ENCODE measurements at places on chromosomes 11 and 22.

GRCh38 chr22:28948424-28948823 is 65.1 kb downstream of the ZNRF3 start:
- DNase-seq = no peak

DNA sequence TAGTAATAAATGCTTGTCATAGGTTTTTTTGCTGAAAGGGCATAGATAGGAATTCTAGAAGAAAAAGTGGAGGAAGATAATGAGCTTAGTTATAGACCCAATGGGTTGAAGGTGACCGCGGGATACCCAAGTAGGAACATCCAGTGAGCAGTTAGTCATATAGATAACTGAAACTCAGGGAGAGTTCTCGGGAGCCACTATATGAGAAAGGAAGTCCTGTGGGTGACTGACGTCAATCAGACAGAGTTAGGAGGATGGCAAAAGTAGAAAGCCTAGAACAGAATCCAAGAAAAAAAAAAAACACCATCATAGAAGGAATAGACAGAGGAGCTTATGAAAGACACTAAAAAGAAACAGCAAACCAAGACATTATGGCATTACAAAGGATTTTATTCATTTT is 1.6 kb upstream of the CNGA4 start:
- no peak for DNase-seq

DNA sequence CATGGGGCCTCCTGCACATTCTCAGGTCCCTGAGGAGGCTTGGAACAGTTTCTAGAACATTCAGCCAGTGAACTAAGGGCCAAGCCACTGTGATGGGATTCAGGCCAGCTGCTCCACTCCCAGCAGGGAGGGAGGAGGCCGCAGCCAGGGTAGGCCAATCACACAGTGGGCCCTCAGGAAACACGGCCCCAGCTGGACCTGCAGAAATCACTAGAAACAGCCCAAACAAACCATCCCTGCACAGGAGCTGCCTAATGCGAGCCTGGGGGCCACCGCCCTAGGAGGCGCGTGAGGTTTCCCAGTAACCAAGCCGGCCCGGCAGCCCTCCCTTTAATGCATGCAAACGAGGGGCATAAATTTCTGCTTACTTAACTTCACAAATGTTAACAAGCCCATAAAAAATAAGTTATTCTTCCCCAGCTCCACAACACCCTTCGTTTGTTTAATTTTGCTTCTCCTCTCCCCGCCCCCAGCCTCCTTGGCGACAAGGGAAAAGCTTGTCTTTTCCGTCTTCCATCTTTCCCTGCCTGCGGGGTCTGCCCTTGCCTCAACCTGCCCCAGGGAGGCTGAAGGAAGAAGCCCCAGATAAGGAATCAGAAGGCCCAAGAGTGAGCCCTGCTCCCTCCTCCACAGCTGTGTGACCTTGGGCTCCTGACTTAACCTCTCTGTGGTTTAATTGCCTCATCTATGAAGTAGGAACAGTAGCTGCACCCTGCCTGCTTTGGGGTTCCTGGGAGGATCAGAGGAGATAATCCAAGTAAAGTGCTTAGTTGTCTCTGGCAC is 25.7 kb downstream of the ELFN2 start:
- peak; percentile 83 for DNase-seq

DNA sequence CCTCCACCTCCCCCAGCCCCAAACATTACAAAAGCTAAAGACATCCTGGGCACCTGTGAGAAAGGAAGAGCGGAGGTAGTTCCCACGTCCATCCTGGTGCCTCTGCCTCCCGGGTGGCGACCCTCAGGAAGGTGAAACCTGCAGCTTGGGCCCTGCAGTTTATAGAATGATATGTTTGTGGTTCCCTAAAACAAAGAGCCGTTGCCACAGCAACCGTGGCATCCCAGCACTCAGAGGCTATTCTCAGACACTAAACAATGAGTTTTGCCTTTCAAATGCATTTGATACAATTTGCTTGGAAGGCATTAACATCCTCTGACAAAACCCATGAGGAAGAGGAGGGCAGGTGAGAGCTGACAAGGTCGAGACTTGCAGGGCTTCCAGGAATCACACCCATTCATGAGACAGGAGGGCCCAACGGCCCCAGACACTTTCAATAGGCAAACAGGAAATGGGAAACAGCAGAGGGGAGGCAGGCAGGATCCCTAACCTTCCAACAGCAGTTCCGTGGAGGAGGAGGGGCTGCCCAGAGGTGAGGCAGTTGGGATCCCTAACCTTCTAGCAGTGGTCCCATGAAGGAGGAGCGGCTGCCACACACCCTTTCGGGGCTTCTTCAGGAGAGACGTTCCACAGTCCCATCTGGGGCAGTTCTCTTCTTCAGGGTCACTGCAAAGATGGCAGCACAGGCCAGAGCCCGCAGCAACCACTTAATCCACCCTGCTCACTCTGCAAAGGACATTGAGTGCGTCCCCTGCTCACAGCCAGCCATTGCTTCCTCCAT is 379.2 kb downstream of the SHANK2 start:
- no peak for DNase-seq

DNA sequence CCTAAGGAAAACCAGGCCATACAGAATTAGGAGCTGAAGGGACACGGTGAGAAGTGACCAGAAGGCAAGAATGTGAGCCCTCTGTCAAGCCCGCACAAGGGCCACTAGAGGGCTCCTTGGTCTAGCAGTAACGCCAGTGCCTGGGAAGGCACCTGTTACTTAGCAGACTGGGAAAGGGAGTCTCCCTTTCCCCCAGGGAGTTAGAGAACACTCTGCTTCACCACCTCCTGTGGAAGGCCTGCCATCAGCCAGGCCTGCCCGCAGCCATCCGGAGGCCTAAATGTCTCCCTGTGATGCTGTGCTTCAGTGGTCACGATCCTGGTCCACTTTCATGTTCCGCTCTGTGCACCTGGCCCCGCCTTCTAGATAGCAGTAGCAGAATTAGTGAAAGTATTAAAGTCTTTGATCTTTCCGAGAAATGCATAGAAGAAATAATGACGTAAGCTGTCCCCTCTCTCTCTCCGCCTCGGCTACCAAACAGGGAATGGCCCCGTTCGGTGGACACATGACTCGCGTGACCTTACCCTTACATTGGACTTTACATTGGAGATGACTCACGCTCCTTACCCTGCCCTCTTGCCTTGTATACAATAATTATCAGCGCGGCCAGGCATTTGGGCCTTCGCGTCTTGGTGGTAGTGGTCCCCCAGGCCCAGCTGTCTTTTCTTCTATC is 10.7 kb upstream of the GSTP1 start:
- DNase-seq = no peak

DNA sequence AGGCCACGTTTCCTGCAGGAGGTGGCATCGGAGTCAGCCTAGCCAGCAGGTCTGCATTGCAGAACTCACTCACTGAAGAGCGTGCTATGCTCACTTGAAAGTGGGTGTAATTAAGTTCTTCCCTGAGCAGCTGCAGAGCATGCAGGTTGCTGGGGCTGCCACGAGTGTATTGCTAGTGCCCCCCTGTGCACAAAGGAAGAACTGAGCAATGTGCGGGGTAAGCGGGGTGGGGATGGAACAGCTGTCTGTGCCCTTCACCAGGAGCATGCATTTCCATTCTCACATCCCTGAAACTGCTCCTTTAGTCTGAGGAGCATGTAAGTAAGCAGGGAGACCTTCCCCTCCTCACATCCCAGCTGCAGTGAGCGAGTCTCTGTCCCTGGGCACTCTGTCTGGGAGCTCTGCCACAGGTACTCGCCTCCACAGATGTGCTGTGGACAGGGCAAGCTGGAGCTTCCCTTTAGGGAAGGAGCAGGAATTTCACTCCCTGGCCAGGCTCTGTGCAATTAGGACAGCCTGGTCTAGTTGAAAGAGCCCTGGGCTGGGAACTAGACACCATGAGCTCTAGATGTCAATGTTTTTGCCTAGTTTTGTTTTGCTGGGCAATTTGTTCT is 1031.8 kb downstream of the NTM start:
- peak; percentile 20 for DNase-seq

- peak; percentile 5 for DNase-seq
Measured at GRCh38 chr11:117985953-117986887, at the start of gene IL10RA. Gene IL10RA (plus strand): TSS chr11:117986394. CDS start chr11:117986468, 74 bp downstream.

GRCh38 chr11:85941380-85941973 is 86.3 kb downstream of the CCDC83 start:
- DNase-seq = peak; percentile 37

- DNase-seq = no peak
Measured at GRCh38 chr11:109329716-109330115, 92.3 kb upstream of the C11orf87 start.

- no peak for DNase-seq
Measured at GRCh38 chr11:66686801-66687750, 9.4 kb upstream of the RBM4B start.

DNA sequence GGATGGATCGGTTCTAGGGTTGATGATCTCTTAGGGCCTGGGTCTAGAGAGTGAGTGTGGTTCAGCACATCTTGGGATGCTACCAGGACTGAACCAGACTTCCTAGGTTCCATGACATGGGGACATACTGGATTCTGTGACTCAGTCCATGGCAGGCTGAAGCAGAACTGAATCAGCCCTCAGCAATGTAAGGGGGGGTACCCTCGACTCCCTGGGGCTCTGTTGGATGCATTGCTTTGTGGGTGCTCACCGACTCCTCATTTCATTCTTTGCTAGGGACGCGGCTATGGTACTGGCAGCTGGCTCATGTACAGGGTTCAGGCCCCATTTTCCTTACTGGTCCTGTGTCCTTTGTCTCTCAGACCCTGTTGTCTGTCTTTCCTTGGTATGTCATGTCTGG is 733 bp upstream of the GRAMD1B start:
- DNase-seq = no peak

DNA sequence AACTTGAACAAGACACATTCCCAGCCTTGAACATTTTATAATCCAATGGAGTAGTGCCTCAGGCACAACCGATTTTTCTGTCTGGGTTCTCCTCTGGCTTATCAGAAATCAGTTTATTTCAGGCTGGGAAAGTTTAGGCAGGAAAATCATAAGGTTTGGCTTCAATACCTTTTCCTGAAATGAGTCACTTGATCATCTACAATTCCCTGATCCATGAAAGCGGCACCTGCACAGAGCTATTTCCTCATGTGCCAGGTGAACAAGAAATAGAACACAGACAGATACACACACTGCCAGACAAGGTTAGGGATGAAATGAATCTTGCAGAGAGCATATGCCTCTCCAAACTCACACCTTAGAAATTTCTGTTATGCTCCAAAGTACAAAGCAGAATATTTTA is 106.7 kb upstream of the OR9G4 start:
- DNase-seq = no peak

- no peak for DNase-seq
Measured at GRCh38 chr11:65559951-65560537, 1.9 kb upstream of the LTBP3 start.

- DNase-seq = no peak
Measured at GRCh38 chr22:38799265-38800002, 5.5 kb upstream of the DNAL4 start.

DNA sequence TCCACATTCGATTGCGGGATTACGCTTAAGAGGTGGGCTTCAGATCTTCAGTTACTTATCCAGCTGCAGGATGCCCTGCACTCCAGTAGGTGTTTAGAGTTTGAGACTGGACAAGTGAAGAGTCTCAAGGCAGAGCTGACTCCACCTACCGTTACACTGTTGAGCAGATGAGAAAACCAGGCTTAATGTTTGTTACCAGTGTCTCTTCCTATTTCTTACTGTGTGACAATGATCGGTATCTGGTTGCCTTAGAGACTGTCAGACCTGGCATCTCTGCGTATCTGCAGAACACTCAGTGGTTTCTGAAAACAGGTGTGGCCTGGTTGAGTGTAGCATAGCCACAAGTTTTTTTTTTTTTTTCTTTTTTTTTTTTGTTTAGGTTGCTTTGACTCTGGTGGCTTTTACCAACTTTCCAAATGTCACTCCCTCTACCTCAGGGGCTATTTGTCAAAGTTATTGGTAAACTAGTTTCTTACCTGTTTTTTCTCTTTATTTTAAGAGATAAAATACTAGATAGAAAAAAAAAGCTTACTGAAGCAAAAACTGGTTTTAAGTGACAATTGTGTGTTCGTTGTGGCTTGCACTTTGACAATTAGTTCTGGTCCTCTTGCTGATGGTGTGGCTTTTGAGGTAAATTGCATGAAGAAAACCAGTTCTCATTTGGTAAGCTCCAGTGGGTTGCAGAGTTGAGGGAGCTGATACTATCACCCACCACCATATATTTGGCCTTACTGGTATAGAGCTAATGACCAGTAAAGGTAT is 284.8 kb downstream of the ETS1 start:
- no peak for DNase-seq

GRCh38 chr22:30855266-30855665 is 113.3 kb downstream of the MORC2 start:
- DNase-seq = no peak

DNA sequence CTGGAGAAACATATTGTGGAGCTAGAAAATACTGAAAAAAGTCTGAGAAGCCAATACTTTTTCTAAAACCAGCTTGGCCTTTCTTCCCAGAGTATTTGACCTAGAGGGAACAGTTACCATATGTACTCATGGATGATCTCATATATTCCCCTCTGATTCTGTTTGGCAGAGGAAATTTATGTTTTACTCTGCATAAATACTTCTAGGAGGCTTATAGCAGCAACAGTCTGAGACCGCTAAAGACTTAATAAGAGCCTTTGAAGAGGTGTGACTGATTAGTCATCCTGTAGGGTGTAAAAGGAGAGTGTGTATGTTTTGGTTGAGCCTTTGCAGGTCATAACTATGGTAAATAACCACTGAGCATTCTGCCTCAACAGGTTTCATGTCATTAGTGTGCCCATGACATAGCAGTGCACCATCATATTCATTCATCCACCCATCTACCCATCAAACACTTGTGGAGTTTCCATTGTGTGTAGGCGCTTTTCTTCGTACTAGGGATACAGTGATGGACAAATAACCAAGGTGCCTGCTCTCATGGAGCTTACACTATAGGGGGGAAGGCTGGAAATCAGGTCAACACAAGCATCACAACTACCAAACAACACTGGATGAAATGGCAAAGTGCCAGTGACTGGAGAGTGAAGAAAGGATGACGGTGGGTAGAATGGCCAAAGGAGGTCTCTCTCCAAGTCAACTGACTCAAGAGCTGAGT is 44.5 kb downstream of the TRAF6 start:
- no peak for DNase-seq

- no peak for DNase-seq
Measured at GRCh38 chr11:61131186-61131585, 28.9 kb downstream of the CD5 start.

All from astrocyte of the cerebellum (primary cell).